ENCODE measurements at places on chromosomes 6 and 20.

- DNase-seq: no peak
Observed at GRCh38 chr20:41369673-41370072, 3.1 kb upstream of the EMILIN3 start.

DNA sequence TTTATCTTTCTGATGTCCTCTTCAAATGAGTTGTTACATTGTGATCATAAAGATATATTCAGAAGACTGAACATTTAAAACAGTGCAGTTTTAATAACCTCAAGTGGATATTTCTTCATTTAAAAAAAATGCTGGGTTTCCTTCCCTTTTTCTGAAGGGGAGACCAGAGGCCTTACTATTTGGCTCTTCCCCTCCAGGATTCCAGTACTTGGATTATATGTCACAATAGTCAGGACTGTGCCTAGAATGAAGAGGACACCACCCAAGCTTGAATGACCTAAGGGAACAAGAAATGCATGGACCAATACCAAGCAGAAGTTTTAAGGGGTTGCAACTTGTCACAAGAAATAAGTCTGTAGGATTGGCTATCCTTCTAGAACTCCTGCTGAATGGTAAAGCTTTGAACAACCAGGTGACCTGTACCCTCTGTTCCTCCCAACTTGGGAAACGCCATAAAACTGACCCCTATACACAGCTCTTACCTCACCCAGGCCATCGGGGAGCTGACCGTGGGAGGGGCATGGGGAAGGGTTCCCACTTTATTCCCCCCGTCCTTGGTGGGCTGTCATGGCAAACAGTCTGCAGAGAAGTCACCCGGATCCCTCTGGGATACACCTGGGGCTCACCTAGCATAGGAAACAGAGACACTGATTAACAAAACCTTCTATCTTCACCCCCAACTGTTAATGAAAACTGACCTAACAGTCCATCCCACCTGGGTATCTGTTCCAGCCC lies 2.0 kb downstream of the FRS3 start:
- no peak for DNase-seq

DNA sequence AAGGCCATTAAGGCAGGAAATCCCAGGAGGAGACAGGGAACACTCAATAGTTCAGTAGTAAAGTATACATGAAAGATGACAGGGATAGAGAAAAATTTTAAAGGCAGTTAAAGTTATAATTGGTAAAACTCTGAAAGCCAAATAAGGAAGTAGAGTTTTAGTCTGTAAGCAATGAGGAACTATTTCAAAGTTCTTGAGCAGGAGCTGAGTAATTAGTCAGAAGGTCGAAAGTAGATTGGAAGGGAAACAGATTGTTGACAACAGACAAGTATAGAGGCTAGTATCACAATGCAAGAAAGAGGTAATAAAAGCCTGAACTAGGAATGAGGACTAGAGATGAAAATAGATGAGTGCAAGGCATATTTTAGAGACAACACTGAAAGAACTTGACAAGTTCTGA lies 150.3 kb downstream of the CDK19 start:
- DNase-seq: peak; percentile 35

DNA sequence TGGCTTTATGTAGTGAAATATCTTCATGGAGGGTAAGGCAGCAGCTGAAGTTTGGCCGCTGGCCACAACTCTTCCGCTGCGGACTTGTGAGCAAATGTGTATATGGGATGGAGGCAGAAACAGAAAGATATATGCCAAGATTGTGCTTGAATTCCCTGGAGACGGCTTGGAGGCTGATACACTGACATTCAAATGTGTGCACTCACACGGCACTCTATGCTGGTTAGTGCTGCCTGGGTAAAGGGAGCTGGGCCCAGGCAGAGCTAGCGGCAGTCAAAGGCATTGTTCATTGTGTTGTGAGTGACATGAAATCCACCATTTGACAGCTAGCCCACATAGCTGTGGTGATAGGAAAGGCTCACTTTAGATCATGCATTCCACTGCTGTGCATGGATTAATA lies 202.7 kb downstream of the CLIC5 start:
- no peak for DNase-seq

DNA sequence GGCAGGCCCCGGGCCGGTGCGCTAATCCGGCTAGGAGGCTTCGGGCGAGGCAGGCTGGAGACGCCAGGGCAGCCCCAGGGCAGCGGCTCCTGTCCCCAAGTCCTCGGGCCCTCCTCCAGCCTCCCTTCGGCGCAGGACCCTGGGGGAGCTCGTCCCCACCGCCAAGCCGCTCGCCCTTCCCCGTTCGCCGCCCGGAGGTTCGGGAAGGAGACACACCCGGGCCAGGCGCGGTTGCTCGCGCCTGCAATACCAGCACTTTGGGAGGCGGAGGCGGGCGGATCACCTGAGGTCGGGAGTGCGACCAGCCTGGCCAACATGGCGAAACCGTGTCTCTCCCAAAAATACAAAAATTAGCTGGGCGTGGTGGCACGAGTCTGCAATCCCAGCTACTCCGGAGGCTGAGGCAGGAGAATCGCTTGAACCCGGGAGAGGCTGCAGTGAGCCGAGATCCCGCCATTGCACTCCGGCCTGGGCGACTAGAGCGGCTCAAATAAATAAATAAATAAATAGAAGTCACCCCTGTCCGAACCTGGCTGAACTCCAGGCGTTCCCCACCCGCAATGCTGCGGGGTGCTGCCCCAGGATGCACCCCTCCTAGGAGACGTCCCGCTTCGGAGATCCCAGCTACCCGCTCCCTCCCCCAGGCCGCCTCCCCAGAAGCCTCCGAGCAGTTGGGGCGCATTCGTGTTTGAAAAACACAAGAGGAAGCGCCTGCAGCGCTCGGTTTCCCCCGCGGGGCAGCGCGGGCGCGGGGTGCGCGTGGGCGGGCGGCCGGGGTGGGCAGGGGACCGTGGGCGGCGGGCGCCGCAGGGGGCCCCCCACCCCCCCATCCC lies 27.5 kb downstream of the SERPINB9 start:
- peak; percentile 60 for DNase-seq

DNA sequence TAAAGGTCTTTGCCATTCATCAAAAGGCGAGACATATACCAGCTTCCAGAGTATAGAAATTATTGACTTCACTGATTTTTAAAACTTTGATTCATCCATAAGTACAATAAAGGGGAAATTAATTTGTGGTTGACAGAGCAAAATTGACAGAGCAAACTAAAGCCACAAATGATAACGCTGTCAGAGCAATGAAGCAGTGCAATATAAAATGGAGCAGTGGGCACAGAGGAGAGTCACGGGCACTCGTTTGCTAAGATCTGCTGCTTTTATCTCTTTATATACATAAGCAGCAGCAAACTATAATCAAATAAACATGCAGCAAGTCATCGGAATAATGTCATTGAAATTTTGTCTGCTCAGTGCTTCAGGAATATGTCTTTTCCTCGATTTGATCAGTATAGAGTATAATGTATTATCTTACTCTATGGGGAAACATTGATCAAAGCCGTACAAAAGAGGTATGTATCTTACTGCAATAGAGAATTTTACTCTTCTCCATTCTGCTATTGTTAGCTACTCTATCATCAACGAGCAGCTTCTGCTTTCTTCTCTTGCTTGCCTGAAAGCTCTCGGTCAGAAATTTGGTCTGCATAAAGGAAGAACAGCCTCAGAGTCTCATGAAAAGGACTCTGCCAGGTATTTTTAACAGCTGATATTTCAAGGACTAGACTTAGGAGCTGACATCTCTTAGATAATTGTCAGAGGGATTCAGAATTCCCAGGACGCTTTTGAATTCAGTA lies 546.0 kb upstream of the ARID1B start:
- DNase-seq: no peak

GRCh38 chr6:97586344-97586743 lies 303.3 kb upstream of the MMS22L start:
- peak; percentile 55 for DNase-seq

- no peak for DNase-seq
Observed at GRCh38 chr20:43515628-43516027, 8.1 kb downstream of the L3MBTL1 start.

DNA sequence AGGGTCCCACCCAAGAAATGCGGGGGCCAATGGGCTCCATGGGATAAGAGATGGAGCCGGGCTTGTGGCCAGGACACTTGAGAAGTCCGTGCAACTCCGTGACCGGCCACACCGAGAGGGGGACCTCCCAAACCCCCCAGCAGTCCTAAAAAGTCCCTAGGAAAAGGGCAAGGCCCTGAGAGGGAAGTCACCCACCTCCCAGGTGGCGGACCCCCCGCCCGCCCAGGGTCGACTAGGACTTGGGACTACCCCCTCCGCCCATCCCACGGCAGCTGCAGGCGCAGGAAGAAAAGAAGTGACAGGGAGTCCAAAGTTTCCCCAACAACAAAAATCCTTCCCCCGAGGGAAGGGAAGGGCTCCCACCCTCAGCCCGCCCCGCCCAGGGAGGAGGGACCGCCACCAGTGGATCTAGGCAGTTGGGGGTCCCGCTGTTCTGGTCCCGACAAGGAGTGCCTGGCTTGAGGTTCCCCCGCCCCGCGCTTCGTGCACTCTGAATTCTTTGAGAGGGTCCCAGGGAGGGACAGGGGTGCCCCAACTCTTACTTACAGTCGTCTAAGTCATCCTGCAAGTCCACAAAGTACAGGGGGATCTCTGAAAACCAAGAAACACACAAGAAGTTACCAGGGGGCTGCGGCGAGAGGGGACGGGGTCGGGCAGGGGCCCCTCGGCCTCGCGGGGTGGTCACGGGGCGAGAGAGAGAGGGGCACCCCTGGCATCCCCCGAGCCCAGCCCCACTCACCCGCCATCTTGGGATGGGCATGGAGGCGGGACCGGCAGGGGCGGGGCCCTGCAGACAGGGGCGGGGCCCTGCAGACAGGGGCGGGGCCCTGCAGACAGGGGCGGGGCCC lies 611 bp upstream of the RAB22A start:
- DNase-seq: peak; percentile 94

- DNase-seq: no peak
Observed at GRCh38 chr6:77089776-77090175, 373.5 kb downstream of the HTR1B start.

Measured in GM03348 (cell line).